ENCODE measurements at places on chromosomes 6 and 20.

GRCh38 chr6:34723203-34723602 is 26.6 kb upstream of the ILRUN start:
- peak; percentile 19 for DNase-seq

- no peak for DNase-seq
Observed at GRCh38 chr6:169420912-169421543, 167.4 kb upstream of the THBS2 start.

GRCh38 chr20:51423290-51423667 is 119.2 kb downstream of the NFATC2 start:
- no peak for DNase-seq

GRCh38 chr6:48835421-48835958 is 627.6 kb downstream of the MMUT start:
- peak; percentile 62 for DNase-seq

Measured in fibroblast of lung (primary cell).